ENCODE measurements at places on chromosomes 16 and 17.

DNA sequence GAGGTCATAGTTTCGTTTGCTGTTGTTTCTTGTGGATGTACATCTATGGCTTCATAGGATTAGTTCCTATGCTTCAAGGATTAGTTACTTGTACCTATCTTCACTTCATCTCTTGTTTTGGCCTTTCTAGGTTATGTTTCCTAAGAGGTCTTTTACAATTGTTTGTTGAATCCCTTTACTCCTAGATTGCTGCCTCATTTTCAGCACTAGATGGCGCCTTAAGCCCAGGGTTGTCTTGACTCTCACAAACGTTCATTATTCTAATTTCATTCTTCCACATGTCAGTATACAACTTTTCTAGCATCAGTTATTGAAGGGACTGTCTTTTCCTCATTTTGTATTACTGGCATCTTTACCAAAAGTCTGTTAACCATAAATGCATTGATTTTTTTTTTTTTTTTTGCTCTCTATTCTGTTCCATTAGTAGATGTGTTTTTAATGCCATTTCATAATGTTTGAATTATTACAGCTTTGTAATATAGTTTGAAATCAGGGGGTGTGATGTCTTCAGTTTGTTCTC lies 45.0 kb upstream of the NACA2 start:
- peak; percentile 13 for DNase-seq

DNA sequence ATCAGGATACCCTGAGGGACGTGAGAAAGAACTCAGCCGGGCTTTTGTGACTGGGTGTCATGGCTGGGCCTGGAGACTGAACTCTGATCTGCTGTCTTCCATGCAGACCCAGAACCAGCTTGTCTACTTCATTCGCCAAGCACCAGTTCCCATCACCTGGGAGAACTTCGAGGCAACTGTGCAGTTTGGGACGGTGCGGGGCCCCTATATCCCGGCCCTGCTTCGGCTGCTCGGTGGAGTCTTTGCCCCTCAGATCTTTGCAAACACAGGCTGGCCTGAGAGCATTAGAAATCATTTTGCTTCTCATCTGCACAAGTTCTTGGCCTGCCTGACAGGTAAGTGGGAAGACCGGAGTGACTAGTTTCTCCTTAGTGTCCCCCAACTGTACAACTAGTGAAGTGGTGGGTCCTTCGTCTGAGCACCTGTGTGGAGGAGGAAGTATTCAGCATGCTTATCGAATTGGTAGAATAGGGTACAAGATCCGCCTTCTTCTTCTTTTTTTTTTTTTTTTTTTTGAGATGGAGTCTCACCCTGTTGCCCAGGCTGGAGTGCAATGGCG lies 15.5 kb downstream of the DNAH2 start:
- DNase-seq: no peak

- DNase-seq: no peak
Observed at GRCh38 chr17:6066183-6066948, 3.8 kb upstream of the WSCD1 start.

DNA sequence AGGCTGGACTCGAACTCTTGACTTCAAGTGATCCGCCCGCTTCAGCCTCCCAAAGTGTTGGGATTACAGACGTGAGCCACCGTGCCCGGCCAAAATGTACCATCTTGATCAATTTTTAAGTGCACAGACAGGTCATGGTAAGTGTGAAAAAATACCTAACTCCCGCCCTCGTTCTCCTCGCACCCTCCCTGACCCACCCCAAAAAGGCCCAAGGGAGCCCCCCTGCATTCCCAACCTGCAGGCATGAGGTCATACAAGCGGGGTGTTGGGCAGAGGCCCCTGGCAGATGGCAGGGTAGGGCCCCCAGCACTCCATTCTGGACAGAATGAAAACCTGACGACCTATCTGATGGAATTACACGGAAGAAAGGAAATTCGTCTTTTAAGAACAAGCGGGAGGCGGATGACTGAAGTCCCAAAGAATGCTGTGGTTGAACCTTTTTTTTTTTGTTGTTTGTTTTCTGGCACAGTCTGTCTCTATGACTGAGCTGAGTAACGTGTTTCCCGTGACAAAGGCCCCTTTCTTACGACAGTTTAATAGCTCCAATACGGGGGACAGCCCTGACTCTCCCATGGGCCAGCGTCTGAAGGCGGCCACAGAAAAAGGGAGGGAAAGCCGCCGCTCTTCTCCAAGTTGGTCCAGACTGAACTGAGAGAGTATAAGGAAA lies 376.4 kb downstream of the SLC39A11 start:
- peak; percentile 31 for DNase-seq

DNA sequence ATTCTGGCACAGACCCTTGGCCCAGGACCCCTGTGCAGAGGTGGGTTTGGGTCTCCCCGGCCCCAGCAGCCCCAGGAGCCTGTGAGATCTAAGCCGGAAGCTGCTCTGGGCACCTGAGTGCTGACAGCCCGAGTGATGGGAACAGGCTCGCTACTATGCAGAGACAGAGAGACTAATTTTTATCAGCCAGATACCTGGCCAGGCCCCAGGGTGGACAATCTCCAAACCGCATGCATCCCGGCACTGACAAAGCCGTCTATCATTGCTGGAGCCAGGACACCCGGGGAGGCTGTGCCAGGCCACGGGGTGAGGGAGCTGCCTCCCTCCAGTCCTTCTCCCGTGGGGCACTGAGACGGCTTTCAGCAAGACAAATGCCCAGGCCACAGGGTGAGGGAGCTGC lies 25.0 kb downstream of the CBFA2T3 start:
- no peak for DNase-seq

DNA sequence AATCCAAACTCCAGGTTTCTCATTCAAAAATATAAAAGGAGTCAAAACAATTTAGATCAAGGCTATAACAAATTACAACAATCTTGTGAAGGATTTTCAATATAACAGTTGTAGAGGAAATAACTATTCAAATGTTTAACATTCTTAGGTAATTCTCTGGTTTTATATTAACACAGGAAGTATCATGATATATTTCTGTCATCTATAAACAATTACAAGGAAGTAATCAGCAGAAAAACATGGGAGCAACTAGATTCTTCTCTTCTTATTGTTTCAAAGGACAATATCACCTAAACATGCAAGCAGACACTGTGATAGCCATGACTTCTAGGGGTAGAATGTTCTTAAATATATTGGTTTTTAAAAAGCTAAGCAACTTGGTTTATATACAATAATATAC lies 49.9 kb downstream of the FBXL20 start:
- DNase-seq: no peak

GRCh38 chr16:56525236-56525635 lies 5.4 kb upstream of the BBS2 start:
- DNase-seq: no peak

DNA sequence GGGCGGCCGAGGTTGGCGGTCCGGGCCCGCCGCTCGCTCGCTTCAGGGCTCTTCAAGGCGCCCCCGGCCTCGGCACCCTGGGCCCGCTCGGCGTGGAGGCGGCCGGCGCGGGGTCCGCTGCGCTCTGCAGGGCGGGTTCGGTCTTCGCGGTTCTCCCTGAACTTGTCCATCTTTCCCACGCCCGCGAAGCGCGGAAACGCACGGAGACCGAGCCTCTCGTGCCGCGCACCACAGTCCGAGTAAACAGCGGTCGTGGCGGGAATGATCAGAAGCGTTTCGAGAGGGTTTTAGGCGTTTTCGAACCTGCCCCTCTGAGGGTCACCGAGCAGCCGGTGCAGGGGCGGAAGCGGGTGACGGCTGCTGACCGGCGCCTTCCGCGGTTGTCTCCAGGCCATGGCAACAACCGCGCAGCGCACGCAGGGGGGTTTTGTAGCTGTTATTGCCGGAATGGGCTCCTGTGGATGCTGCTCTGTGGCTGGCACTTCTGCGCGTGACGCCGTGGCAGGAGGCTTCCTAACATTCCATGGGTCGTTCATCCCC lies 414 bp downstream of the NARF start:
- peak; percentile 48 for DNase-seq

DNA sequence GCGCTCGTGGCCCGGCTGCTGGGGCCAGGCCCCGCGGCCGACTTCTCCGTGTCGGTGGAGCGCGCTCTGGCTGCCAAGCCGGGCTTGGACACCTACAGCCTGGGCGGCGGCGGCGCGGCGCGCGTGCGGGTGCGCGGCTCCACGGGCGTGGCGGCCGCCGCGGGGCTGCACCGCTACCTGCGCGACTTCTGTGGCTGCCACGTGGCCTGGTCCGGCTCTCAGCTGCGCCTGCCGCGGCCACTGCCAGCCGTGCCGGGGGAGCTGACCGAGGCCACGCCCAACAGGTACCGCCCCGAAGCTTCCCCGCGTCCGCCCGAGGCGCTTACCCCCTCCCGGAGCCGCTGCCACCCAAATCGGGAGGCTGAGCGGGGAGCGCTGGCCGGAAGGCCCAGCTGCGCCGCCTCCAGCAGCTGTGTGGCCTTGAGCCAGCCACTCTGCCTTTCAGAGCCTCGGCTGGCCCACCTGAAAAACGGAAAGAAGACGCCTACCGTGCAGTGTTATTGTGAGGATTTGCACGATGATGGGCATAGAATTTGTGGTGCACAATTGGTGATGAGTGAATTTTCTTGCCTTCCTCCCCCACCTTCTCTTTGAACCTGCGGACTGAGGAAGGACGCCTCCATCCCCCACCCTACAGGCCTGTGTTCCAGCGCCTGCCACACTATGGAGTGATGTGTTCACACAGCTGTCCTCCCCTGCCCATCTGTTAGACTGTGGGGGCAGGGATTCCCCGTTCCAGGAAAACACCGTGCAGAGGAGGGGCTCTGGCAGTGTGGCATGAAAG lies 523 bp downstream of the NAGLU start:
- peak; percentile 85 for DNase-seq

- peak; percentile 39 for DNase-seq
Observed at GRCh38 chr17:72976971-72977770, 115.3 kb downstream of the SLC39A11 start.

DNA sequence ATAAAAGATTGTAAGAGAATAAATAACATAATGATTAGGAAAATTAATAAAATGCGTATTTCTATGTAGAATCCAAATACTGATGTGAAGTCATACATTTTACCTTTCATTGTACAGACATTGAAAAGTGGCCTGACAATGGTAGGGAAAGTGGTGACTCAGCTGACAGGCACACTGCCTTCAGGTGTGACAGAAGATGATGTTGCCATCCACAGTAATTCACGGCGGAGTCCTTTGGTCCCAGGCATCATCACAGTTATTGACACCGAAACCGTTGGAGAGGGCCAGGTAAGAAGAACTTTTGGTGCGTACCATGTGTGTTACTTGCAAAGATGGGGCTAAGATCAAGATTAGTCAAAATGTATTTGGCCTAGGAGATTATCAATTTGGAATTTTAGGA lies 232.8 kb downstream of the BCAS3 start:
- DNase-seq: no peak

DNA sequence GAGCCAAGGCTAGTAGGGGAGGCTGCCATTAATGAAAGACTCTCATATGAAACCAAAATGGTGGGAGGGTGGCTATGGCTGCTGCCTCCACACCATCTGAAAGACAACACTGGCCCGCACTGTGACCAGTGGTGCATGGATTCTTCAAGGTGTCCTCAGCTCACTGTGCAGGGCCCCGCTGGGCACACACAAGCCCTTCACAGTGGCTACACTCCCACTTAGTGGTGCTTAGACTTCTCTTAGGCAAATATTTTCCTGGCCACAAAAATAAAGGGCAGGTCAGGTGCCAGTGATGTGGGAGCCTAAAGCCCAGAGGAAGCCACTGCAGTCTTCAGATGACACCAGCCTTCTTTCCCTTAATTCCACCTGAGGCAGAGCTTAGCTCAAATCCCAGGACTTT lies 38.1 kb upstream of the IRX3 start:
- DNase-seq: no peak

GRCh38 chr17:74659889-74660288 lies 36.4 kb upstream of the CD300E start:
- DNase-seq: no peak

DNA sequence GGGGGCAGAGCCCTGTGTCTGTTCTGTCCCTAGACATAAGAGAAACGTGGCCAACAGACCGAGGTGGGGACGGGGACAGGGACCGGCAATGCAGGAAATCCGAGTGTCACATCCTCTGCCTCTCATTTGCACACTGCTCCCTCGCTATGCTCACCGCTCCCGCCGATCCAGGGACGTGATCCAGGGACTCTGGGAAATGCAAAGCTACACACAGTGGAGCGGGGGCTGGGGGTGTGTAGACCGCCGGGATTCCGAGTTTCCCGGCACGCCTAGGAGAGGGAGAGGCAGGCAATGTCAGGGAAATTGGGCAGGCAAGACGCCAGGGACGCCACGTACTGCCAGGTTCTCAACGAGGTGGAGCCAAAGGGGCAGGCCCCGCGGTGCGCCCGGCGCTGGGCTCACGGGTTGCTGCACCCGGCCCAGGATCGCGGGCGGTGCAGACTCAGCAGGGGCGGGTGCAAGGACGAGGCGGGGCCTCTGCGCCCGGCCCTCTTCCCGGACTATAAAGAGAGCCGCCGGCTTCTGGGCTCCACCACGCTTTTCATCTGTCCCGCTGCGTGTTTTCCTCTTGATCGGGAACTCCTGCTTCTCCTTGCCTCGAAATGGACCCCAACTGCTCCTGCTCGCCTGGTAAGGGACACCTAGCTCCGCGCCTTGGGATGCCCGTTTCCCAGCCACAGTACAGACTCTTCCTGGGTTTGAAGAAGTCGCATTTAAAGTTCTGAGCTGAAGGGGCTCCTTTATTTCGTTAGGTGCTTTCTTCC lies at the start of gene MT1X:
TSS of gene MT1X (plus strand) at position 532 of the 764 bp plus-strand sequence. CDS start at position 603, 71 bp downstream.
- DNase-seq: peak; percentile 91

GRCh38 chr17:58693208-58693607 lies 806 bp downstream of the RAD51C start:
- DNase-seq: no peak

DNA sequence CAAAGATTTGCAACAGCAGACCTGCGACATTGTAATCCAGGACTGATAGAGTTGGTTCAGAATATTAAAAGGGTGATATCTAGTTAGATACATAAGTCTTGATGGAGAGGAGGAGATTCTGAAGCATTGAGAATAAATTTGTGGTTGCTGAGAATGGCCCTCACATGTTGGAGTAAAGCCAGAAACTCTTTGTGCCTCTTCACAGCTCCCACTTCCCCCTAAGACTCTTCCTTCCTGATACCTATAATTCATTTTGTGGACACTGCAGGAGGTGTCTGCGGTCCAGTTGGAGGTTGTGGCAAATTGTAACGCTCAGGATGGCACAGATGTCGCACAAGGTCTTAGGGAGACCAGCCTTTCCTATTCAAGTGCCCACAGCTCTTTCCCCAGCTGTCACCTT lies 17.5 kb downstream of the WWOX start:
- DNase-seq: no peak

DNA sequence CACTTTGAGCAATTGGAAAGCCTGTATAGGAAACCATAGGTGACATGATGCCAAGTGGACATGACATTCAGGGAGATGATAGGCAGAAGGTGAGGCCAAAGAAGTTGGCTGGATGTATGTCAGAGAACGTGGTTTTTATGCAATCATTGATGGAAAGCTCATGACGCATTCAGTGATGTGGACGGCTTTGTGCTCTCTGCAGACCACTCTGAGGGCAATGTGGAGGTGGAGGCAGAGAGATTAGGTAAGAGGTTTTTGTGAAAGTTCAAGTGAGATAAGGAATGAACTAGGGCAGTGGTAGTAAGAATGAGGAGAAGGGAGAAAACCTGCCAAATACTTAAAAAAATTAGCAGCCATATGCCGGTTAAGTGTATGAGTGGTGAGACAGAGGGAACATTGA lies 99.0 kb downstream of the PRKCA start:
- DNase-seq: no peak

GRCh38 chr16:88685156-88686061 lies 898 bp downstream of the SNAI3 start:
- DNase-seq: no peak

- DNase-seq: peak; percentile 98
Observed at GRCh38 chr16:19521471-19522396, at the start of gene GDE1. TSS of gene GDE1 (minus strand) at chr16:19522098. CDS start at chr16:19521964, 134 bp downstream.

All from ELF-1 (cell line).